Renal cortical epithelial cell (primary cell): ENCODE measurements at places on chromosomes 11 and 22.

DNA sequence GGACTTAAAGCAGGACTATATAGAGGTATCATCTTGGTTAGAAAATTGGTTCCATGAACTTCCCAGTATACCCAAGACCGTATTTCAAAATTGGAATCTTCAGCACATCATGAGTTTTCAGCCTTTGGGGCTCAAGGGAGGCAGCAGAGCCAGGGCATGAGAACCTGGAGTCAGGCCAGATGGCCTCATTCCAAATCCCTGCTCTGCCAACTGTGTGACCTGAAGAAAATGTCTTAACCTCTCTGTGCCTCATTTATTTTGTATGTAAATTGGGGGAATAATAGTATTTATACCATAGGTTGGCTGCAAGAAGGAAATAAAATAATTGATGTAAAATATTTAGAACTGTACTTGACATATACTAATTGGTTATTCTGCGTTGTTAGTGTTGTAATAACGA, 987.6 kb downstream of the TBC1D22A start:
- DNase-seq, result no peak

GRCh38 chr11:116384876-116385275, 387.9 kb downstream of the BUD13 start:
- DNase-seq, result no peak

- DNase-seq, result no peak
These were observed 47.0 kb downstream of the TPBGL start for GRCh38 chr11:75287579-75287978.

GRCh38 chr11:129458756-129459535, 83.3 kb downstream of the BARX2 start:
- no peak for DNase-seq

- DNase-seq, result no peak
These were observed 16.5 kb downstream of the PSMD13 start for GRCh38 chr11:253160-253885.

- peak; percentile 39 for DNase-seq
These were observed 1.3 kb downstream of the HIRA start for GRCh38 chr22:19429950-19430889.

DNA sequence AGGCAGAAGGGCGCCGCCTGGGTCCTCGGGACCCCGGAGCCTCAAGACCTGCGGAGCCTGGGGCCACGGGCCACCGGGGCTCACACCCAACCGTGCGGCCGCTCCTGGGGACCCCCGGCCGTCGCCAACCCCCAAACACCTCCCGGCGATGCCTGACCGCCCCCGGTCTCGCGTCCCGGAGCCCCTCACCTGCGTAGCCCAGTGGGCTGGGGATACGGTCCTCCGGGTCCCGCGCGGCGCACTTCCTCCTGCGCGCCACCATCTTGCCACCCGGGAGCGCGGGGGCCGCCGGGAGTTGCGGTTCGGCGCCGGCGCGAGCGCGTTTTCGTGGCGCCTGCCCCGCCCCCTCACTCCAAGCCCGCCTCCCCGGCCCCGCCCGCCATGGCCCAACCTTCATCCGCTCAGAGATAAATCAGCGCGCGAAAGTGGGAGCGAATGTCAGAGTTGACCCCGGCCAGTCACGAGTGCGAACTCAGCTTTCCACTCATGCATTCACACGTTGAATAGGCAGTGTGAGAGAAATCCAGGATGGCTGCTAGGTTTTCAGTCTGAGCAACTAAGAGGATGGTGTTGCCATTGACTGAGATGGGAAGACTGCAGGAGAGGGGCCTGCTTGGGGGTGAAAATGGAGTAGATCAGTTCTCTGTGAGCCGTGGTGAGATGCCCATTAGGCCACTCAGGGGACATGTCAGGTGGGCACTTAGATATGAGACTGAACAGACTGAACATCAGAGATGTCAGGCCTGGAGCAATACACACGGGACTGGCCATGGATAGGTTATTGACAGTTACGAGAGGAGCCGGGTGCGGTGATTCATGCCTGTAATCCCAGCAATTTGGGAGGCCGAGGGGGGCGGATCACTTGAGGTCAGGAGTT, at the start of gene RRP7A:
TSS of gene RRP7A (minus strand) at position 272 of the 877 bp plus-strand sequence. CDS start at position 262, 10 bp downstream.
- peak; percentile 18 for DNase-seq

DNA sequence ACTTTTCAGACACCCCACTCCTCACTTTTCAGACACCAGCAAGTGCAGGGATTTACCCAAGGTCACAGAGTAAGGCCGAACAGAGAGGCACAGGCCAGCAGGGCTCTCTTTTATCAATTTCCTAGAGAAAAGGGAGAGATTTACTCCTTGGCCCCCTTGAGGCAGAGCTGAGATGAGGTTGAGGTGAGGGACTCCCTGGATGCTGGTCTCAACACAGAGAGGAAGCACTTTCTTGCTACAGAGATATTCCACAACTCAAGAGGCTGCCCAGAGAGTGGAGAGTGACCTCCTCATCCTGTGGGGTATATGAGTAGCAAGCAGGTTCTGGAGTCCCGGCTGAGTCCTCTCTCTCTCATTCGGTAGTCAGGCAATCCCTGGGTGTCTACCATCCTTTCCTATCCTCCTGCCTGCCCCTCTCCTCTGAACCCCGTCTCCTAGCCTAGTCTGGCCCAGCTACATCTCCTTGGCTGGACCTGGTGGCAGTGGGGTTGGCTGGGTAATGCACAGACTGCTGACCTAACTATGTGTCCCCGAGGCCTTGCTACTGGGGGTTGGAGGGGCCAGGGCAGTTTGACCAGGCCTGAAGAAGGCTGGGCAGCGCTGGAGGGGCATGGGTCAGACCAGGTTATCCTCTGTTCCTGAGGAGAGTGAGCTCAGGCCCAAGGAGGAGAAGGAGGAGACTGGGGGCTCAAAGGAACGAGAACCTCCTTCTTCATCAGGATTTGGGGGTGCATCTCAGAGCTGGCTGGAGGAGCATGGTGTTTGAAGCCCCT, 1.8 kb upstream of the ARHGEF17 start:
- DNase-seq, result no peak

DNA sequence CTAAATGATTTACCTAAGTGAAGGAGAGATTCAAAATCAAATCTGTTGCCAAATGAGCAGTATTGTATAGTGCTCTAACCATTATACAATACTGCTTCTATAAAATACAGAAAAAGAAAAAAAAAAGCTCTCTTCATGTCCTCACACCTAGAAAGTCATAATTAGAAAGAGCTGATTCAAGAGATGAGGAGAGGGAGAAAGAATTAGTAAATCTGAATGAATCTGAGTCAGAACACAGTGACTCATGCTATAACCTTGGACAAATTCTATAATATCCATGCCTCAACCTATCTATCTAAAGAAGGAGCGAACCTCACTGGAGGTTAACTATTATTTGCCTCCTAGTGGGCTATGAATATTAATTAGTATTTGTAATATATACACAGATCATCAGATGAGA, 29.4 kb downstream of the AMBRA1 start:
- peak; percentile 64 for DNase-seq

GRCh38 chr11:2121227-2122130, 17.7 kb downstream of the IGF2 start:
- no peak for DNase-seq

GRCh38 chr11:64571050-64571409, 20.0 kb upstream of the SLC22A12 start:
- DNase-seq, result no peak

- no peak for DNase-seq
These were observed 15.9 kb upstream of the PRODH start for GRCh38 chr22:18952022-18952421.

DNA sequence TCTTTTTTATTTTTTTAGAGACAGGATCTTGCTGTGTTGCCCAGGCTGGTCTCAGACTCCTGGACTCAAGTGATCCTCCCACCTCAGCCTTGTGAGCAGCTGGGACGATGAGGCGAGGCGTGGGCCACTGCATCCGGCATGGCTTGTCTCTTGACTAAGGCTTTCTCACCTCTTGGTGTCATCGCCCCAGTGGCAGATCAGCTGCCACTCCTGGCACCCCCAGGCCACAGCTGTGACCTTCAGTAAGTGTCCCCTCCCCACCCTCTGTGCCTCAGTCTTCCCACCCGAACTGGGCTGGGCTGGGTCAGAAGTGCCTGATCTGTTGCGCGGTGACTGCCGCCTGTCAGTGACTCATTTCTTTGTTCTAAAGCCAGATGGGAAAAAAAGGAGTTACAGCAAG, 3.6 kb downstream of the SYNGR1 start:
- no peak for DNase-seq

DNA sequence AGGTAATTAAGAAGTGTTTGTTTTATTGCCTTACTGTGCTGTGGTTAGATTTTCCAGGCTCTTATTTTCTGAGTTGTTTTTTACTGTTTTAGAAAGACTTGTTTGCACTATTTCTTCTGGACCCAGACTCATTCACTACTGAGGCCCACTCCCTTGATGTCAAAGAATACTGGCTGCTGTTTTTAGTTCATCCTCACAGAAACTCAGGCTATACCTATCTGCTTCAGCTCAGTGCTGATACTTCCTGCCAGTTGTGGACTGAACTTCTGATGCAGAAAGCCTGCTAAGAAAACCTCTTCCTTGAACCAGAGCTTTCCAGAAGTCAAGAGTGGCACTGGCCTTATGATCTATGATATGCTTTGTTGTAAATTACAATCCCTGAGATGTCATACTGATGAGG, 15.9 kb upstream of the PIK3IP1 start:
- no peak for DNase-seq

DNA sequence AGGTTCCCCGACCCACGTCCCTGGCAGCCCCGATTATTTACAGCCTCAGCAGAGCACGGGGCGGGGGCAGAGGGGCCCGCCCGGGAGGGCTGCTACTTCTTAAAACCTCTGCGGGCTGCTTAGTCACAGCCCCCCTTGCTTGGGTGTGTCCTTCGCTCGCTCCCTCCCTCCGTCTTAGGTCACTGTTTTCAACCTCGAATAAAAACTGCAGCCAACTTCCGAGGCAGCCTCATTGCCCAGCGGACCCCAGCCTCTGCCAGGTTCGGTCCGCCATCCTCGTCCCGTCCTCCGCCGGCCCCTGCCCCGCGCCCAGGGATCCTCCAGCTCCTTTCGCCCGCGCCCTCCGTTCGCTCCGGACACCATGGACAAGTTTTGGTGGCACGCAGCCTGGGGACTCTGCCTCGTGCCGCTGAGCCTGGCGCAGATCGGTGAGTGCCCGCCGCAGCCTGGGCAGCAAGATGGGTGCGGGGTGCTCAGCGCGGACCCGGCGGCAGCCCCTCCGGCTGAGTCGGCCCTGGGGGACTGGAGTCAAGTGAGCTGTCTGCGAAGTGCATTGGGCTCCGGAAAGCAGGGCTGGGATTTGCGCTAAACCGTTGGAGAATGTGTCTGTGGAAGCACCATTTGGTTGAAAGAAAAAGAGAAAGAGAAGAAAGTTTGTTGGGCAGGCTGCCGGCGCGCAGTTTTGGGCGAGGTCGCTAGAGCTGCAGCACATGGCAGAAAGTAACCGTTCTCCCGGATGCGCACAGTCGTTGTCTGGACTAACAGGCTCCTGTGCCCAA, at the start of gene CD44:
TSS of gene CD44 (plus strand) at position 229 of the 779 bp plus-strand sequence. CDS start at position 362, 133 bp downstream.
- peak; percentile 74 for DNase-seq

- DNase-seq, result no peak
These were observed 53.1 kb downstream of the SHANK2 start for GRCh38 chr11:71199226-71199820.

- DNase-seq, result no peak
These were observed 11.5 kb downstream of the CD44 start for GRCh38 chr11:35150454-35150853.

- no peak for DNase-seq
These were observed 385.1 kb downstream of the BUD13 start for GRCh38 chr11:116387641-116388040.

DNA sequence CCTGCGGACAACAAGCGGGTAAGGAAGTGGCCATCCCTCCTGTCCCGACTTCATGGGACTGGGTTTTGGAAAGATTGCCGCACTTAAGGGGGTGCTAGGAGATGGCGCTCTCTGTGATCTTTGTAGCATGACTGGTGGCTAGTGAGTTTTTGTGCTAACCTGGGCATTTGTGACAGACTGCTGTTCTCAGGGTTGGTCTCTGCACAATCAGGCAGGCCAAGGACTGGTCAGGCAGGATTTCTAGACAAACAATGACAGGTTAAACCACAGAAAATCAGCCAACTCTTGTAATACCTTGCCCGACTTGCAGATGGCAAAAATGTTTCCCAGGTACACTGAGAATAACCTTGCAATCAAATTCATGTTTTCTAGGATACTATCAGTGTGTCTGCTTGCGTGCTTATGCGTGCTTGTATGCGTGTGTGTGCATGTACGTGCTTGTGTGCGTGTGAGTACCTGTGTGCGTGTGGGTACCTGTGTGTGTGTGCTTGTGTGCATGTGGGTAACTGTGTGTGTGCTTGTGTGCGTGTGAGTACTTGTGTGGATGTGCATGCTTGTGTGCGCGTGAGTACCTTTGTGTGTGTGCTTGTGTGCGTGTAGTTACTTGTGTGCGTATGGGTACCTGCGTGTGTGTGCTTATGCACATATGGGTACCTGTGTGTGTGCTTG, 25.6 kb upstream of the SORL1-AS1 start:
- DNase-seq, result peak; percentile 21

DNA sequence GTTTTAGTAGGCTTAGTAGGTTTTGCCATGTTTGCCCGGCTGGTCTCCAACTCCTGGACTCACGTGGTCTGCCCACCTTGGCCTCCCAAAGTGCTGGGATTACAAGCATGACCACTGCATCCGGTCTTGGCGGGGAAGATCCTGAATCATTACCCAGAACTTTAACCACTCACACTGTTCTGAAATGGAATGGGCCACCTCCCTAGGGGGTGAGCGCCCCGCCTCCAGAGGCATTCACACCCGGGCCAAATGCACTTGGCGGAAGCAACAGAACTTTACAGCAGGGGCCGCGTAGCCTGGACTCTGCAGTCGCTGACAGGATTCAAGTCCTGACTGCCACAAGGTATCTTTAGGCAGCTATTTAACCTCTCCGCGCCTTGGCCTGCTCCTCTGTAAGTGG, 5.4 kb downstream of the CCDC86 start:
- DNase-seq, result no peak

GRCh38 chr22:29838599-29838956, 504 bp upstream of the ASCC2 start:
- DNase-seq, result no peak

GRCh38 chr22:23856721-23857605, 712 bp upstream of the SLC2A11 start:
- peak; percentile 84 for DNase-seq

- DNase-seq, result no peak
These were observed 14.9 kb upstream of the OMP start for GRCh38 chr11:77087723-77088225.

- DNase-seq, result no peak
These were observed 1.8 kb upstream of the C1QTNF4 start for GRCh38 chr11:47595967-47596366.

GRCh38 chr11:78344094-78344493, 73.5 kb downstream of the GAB2 start:
- no peak for DNase-seq

DNA sequence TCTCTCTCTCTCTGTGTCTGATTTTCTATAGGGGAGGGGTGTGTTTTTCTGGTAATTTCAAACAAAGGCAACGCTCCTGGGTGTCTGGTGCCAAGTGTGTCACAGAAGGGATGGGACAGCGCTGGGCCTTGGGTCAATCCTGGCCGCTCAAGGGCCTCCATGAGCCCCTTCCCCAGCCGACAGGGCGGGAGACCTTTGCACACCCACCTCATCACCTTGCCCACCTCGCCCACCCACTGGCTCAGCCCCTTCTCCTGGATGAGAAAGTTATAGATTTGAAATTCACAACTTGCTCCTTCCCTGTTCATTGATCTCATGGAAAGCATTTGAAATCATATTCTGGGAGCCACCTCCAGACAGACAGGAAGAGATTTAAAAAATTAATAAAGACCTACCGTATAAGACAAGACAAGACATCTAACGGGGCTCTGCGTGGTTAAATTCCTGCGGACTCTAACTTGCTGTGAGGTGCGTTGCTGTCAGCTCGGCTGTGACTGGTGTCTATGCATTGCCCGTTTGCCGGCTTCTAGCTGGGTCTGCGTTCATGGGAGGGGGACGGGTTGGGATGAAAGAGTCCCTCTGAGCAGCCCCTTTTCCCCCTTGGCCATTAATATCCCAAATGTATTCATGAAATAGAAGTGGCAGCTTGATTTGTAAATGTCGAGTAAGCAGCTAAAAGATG, 27.0 kb downstream of the MPPED1 start:
- no peak for DNase-seq
